ENCODE measurements at places on chromosomes 5 and 9.

- DNase-seq = no peak
Observed at GRCh38 chr9:8484597-8485191, 685.1 kb upstream of the DMAC1 start.

DNA sequence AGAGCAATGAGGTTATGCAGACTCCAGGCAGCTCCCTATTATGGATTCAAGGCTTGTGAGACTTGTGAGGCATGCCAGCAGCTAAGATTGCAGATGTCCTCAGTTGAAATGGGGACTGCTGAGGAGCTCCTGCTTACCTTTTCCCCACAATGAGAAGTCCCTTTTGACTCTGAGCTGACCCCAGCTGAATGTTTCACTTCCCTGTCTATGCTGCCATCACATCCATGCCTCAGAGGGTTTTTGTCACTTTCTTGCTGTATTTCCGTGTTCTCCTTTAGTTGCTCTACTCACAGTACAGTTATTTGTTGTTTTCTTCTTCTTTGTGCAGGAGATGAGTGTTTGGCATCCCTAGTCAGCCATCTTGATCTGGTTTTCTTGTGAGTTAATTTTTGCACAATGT, 18.8 kb upstream of the OR2S2 start:
- DNase-seq = no peak

GRCh38 chr9:71636143-71636839, 132.0 kb downstream of the CEMIP2 start:
- no peak for DNase-seq

GRCh38 chr5:83516377-83516776, 44.8 kb downstream of the VCAN start:
- no peak for DNase-seq
